ENCODE measurements at places on chromosomes 6 and 20.

DNA sequence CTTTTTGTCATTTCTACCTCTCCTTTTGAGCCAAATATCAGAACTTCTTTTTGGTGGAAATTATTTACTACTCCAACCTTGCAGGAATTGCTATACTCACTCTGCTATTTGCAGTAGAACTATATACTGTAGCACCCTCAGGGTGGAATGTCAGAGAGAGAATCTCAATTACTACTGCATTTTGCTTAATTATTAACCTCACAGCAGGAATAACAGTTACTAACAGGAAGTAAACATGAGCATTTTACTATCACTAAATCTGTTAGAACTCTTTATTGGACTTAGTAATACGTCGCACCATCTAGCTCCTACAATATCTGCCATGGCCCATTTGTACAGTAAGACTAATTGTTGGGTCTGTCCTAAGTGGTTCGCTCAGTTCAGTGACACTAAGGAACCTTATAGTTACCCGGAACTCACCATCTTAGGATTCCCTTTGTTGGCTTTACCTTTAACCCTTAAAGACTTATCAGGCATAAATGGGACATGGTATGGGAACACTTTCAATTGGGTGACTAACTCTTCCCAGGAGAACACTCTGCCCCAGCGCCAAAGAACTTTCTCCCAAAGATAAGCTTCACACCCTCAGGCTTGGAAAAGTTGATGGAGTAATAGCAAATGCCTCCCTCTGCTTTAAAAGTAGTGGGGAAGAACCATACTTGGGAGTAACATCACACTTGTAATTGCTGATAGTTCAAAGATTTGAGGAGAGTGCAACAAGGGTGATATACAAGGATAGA, 38.8 kb downstream of the PLN start:
- no peak for DNase-seq

DNA sequence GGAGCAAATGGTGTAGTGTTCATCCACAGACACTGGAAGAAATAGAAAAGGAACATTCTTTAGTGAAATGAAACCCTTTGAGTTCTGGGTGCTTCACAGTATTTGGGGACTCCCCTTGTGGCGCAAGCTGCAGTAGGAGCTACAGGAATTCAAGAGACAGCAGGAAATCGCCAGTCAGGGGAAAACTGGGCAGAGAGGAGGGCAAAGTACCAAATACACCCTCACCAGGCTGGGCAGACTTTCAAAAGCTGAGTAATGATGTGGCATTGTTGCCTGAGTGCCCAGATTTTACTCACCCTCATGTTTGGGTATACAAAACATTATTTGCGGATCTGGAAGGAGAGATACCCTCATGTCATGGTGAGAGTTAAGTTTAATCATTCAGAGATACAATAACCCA, 97.9 kb downstream of the SOD2 start:
- no peak for DNase-seq

DNA sequence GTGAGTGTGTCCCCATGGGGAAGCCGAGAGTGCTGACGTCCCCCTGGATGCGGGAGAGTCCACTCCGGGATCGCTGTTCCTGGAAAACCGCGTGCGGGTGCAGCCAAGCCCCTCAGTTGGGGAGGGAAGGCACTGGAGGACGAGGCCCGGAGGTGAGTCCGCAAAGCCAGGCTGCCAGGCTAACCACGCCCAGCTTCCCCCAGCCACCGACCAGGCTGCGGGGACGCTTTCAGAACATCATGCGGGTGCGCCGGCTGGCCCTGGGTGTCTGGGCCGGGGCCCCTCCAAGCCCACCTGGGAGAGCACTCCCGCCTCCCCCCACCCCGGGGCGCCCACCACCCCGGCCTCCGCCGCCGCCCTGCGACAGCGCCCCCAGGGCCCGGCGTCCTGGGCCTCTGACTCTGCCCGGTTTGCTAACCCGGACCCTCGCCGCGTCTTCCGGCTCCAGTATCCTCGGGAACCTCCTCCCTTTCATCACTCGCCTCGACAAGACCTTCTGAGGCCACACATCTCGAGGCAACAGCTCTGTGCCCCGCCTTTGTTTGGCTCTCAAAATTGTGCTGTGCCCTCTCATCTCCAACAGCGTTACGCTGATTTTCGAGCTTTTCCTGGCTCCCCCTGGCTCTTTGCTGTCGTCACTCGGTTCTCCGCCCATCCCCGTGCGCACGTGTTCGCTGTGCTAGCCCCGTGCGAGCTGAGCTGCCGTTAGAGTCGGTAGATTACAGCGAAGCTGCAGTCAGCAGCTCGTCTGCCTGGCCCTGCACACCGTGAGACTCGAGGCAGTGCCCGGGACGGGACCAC, 47.1 kb upstream of the ENTPD6 start:
- DNase-seq = no peak

GRCh38 chr20:62523473-62524203, 47.8 kb upstream of the GATA5 start:
- no peak for DNase-seq

DNA sequence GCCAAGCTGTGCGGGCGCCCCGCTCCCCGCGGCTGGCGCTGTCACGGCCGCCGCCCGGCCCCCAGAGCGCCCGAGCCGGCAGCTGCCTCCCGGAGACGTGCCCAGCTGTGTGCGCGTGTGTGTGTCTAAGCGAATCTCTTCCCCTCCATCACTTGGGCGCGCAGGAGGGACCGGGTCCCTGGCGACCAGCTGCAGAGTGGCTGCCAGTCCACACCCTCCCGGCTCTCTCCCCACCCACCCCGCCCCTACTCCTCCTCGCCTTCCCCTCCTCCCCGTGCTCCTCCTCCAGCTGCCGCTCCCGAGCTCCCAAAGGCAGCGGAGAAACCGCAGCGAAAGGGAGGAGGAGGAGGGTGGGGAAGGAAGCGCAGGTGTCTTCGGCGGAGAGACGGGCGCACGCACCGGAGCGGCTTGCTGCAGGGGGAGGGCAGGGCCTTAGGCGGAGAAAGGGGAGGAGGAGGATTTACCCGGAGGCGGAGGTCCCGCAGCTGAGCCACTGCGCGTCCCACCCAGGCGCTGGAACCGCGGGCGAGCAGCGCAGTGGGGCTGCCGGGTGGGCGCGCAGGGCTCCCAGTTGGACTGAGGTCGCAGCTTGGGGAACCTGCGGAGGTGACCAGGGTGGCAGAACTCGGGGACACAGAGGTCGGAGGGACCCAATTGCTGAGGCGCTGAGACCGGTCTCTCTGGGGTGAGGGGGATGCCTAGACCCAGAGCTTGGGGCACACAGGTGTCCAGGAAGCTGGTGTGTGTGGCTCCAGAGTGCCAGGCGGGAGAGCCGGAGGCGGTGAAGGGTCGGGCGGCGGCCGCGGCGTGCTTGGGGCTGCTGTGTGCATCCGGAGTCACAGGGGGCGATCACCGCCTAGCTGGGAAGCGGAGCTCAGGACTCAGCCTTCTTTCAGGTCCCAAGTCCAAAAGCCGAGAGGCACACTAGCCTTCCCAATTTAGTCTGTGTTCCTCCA, at the start of gene HS3ST5:
HS3ST5 (minus strand) TSS at position 198 of the 956 bp plus-strand sequence. CDS start 280,178 bp downstream, outside the sequence.
- peak; percentile 70 for DNase-seq
